NCI-H1092 treated with DMSO at 0.1 percent for 48 hours (cell line): ENCODE measurements at places on chromosomes 11 and 22.

- DNase-seq = no peak
Measured at GRCh38 chr11:134151083-134151747, 72.6 kb downstream of the NCAPD3 start.

- no peak for DNase-seq
Measured at GRCh38 chr11:62858201-62858600, 18.8 kb upstream of the WDR74 start.

DNA sequence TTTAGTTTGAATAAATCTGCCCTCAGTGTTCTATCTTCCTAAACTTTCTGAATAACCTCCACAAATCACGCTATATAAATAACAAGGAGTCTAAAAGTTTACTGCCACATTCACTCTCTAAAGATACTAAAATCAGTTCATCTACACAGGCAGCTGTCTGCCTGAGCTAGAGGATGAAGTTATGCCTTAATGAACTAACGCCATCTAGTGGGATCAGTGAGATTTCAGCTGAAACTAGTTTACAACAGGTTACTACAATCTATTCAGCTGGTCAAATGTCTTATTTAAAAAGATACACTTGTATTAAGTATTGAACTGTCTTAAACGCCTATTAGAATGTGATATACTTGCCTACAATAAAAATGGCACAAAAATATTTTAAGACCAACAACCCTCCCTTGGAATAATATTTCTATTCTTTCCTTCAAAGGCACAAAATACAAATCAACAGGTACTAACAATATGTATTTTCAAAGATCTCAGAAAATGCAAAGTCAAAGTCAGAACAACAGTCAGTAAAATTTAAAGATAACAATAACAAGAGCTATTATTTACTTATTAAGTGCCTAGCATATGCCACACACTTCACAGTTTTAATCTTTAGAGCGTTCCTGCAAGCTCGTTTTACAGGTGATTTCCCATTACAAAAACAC lies 84.1 kb downstream of the LARGE2 start:
- peak; percentile 79 for DNase-seq

GRCh38 chr11:66101066-66101464 lies 31.0 kb downstream of the PACS1 start:
- no peak for DNase-seq

DNA sequence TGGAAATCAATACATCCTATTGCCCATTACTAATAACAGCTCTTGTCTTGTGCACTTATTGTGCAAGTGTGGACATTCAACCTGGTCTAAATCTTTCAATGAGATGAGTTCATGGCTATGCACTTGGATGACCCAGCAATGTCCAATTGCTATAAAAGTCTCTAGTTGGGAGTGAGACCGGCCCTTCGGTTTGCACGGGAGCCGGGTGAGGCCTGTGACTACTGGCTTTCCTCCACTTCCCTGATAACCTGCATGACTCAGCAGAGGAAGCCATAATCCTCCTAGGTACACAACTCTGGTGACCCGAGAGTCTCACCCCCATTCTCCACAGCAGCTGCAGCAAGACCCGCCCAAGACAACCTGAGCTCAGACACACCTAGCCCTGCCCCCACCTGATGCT lies 135.9 kb upstream of the PAX6 start:
- DNase-seq = no peak

DNA sequence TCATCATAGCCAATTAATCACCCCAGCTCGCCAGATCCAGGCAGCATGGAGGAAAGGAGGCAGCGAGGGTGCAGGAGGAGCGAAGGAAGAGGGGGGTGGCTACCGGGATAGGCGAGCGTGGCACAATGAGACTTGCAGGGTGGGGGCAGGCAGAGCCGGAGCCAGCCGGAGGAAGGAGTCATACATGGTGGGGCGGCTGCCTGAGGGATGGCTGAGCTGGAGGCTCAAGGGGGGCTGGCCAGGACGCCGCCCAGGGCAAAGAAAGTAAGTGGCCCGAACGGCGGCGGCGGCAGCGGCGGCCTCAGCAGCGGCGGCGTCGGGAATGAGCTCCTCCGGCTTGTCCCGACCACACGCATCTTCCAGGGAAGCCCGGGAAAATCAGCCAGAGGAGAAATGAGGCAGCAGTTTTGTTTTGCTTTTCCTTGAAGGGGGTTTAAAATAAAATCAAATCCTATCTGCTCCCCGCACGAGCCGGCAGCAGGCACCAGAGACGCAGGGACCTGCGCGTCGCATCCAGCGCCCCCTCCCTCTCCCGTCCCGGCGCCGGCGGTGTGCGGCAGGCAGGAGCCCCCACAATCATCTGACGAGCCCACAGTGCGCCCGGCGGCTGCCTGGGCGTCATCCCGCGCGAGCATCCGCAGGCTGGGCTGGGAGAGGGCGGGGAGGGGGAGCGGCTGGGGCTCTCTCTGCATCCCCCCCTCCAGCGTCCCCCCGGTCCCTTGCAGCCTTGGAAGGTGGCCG lies 263.6 kb downstream of the CTTN start:
- no peak for DNase-seq

DNA sequence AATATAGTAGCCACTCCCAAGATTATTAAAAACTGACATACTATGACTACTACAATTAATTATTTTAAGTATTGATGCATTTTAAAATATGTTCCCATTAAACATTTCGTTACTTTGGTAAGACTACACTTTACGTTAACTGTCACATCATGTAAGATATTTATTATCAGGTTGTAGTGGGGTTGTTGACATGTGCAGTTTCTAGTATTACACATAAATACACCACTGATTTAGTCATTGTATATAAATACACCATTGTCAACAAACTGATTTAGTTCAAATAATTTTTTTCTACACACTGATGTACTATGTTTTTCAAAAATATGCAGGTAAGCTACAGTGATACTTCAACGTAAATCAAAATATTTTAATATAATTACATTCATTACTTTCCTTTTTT lies 11.5 kb downstream of the ST13 start:
- no peak for DNase-seq

DNA sequence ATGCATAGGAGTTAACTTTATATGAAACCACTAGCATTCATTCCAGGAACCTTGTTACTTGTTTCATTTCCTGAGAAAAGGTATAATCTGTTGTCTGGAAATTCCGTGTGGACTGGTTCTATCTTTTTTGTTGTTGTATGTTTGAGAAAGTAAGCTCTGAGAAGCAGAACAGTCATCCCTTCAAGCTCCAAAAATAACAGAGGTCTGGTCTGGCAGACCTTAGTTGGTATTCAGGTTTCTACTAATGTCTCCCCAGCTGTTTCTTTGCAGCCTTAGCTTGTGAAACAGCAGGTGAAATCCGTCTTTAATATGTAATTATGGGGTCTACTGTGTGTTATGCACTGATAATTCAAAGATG lies 2.4 kb downstream of the RNF121 start:
- DNase-seq = no peak

DNA sequence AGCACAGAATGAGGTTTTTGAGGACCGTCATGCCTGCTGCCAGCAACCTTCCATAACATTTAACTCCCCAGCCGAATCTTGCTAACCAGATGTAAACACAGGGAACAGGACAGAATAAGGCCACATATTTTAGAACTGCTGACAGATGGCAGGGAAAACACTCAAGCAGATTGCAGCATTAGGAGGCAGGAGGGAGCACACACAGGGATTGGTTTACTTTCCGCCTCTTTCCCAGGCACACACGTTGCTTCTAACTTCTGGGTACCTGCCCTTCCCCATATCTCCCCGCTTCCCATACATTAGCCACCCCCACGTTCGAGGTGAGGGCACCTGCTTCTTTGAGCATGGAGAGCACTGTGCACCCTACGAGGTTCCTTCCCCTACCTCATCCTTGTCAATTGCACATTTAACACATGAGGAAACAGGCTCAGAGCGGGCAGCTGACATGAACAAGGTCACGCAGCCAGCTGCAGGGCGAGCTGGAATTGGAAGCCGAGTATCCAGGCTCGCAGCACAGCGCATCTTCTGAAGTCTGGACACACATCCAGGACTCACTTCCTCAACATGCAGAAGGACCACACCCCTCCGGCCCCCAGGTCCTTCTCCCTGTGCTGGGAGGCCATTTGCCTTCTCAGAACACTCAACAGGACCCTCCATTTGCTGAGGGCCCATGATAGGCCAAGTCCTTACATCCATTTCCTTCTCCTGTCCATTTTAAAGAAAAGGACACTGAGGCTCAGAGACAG lies 18.7 kb downstream of the ASPHD2 start:
- no peak for DNase-seq

DNA sequence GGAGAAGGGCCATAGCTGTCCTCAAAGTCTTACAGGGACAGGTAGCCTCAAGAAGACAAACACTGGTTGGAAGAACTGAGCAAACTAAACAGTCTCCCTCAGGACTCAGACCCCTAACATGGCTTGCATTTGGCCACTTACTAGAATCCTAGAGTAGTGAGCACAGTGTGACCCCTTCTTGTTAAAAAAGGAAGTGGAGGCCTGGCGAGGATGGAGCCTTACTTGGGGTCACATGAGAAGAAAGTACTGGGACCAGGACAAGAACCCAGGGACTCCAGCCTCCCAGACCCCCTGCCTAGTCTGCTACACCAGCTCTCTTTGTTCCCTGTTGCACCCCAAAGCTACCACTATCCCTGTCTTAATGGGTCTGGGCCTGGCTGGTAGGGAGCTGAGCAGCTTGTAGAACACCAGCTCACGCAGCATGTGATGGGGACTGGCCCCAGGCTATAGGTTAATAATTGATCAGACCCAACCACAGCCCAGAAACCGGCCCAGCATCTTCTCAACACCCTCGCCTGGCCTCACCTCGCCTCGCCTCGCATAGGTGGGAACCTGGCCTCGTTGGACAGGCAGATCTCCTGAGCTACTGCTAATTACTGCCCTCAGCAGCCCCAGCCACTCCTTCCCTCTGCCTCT lies 17.6 kb downstream of the DGAT2 start:
- DNase-seq = no peak
